ENCODE measurements at places on chromosomes 4 and X. TPM values are rescaled to one million over a fixed set of nuclear protein-coding genes. Genes with fewer than 3 reads are reported as not detected.

GRCh38 chr4:56665781-56666180 is 15.3 kb downstream of the HOPX start:
- no peak for DNase-seq
- no peak overlapping the region for H3K4me3 ChIP-seq
- H3K27ac ChIP-seq: no peak overlapping the region
- peaks cover 3% of the 10 kb centered on the region for H3K4me1 ChIP-seq

GRCh38 chr4:128983771-128984485 is 109.4 kb downstream of the SCLT1 start:
- H3K27ac ChIP-seq: no peak overlapping the region
- no peak for DNase-seq
- peaks cover 25% of the 10 kb centered on the region for H3K36me3 ChIP-seq

DNA sequence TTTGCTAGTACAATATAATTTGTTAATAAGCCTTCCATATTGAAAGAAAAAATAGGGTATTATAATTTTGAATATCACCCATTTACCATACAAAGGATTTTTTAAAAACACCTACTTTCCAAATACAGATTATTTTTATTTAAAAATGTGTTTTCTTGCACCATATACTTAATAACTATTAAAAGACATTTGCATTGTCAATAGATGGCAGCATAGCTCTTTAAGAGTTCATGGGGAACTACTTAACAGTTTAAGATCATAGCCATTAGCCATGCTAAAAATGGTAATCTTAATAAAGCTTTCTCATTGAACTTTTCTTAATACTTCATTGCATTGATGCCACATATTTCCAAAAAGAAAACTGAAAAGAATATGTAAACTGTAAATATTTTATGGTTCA is 1995.9 kb downstream of the C4orf33 start:
- no peak overlapping the region for H3K27ac ChIP-seq
- H3K36me3 ChIP-seq: no peaks in the 10 kb centered on the region
- H3K27me3 ChIP-seq: no peaks in the 10 kb centered on the region
- H3K4me1 ChIP-seq: no peaks in the 10 kb centered on the region
- H3K4me3 ChIP-seq: no peak overlapping the region

GRCh38 chr4:54620773-54621172 is 37.0 kb upstream of the KIT start:
- no peaks in the 10 kb centered on the region for H3K4me1 ChIP-seq
- no peak overlapping the region for H3K27ac ChIP-seq
- no peak overlapping the region for H3K4me3 ChIP-seq
- no peak for DNase-seq

DNA sequence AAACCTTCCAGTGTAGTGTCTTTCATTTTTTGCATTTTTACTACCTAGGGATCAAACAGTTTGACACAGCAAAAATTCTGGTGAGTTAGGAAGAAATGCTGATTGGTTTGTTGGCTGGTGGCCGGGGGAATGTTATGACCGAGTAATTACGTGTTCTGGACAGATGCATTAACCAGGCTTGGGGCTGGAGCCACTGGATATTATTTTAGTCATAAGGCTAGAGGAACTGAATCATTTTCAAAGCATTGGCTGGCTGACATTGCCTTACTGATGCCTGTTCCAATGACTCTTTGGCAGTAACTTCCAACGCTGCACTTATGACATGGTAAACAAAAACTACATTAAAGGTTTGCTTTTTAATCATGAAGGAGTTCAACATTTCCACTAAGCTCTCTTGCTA is 84.6 kb downstream of the FBXO8 start:
- no peaks in the 10 kb centered on the region for H3K4me1 ChIP-seq
- H3K27ac ChIP-seq: no peak overlapping the region
- no peak overlapping the region for H3K4me3 ChIP-seq
- DNase-seq: no peak

DNA sequence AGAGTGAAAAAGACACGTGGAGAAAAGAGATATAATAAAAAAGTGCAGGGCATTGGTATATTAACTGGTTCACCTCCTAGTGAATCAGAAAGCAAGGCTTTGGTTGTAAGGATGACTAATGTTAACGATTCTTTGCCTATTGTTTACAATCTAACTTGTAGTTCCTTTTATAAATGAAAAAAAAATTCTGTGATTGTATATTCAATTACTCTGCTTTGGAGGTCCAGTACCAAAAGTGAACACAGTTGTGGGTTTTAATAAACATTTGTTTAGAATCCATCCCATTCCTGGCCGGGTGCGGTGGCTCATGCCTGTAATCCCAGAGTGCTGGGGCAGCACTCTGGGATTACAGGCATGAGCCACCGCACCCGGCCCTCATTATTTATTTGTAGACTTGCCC is 36.9 kb upstream of the PRSS12 start:
- no peaks in the 10 kb centered on the region for H3K4me1 ChIP-seq
- H3K27ac ChIP-seq: no peak overlapping the region
- no peak for DNase-seq
- H3K27me3 ChIP-seq: peaks cover 8% of the 10 kb centered on the region

GRCh38 chrX:97074400-97074799 is 190.7 kb downstream of the RPA4 start:
- no peaks in the 10 kb centered on the region for H3K4me1 ChIP-seq
- H3K27me3 ChIP-seq: no peaks in the 10 kb centered on the region
- no peak overlapping the region for H3K4me3 ChIP-seq

DNA sequence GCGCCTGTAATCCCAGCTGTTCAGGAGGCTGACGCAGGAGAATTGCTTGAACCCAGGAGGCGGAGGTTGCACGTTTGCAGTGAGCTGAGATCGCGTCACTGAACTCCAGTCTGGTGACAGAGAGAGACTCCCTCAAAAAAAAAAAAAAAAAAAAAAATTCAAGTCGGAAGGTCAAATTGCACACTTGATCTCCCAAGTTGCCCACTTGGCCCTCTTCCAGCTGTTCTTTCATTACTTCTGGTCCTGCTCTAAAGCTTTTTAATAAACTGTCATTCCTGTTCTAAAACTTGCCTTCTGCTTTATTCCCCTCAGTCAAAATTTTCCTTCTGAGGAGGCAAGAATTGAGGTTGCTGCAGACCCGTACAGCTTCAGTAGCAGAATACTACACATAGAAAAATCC is 2358.0 kb downstream of the ARAP2 start:
- no peaks in the 10 kb centered on the region for H3K27me3 ChIP-seq
- H3K4me3 ChIP-seq: no peak overlapping the region
- H3K36me3 ChIP-seq: no peaks in the 10 kb centered on the region
- no peak for DNase-seq
- no peaks in the 10 kb centered on the region for H3K4me1 ChIP-seq

GRCh38 chrX:53441531-53442321 is 7.6 kb upstream of the HSD17B10 start:
- peak; percentile 81 for DNase-seq
- H3K27ac ChIP-seq: peak overlapping the region; percentile 60
- H3K4me1 ChIP-seq: peaks cover 18% of the 10 kb centered on the region
- peak overlapping the region; percentile 81 for H3K4me3 ChIP-seq
- no peaks in the 10 kb centered on the region for H3K36me3 ChIP-seq

DNA sequence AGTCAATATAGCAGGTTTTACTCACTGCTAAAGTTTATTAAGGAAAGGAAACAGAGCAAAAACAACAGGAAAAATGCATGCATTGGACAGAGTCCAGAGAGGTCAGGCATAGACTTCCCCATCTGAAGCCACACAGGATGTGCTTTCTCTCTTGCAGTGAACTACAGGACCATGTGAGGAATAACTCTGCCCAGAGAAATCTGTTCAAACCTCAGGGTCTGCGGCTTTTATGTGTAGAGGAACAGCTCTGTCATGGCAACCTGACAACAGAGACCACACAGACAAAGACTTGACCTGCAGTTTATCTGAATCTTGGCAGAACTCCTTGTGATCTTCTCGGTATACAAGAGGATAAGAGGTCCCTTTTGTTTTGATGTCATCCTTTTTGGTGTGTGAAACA is 46.3 kb upstream of the LONRF3 start:
- H3K27me3 ChIP-seq: no peaks in the 10 kb centered on the region
- no peaks in the 10 kb centered on the region for H3K4me1 ChIP-seq
- H3K4me3 ChIP-seq: no peak overlapping the region
- H3K36me3 ChIP-seq: no peaks in the 10 kb centered on the region

DNA sequence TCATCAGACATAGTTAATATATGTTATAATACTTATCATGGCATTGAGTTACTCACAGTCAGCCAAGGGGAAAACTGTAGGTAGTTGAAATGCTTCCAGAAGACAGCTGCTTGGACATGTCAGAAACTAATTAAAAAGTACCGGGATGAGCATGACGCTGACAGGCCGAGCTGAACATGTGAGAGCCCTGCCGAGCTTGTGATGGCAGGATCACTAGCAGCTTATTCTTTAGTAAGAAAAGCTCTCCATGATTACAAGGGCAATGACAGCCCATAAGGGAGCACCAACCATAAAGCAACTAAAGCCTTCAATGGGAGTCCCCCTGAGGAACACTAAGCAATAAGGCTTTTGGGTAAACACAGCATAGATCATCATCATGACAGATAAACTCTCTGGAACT is 435.6 kb downstream of the TLL1 start:
- H3K27me3 ChIP-seq: no peaks in the 10 kb centered on the region
- H3K4me3 ChIP-seq: no peak overlapping the region
- H3K36me3 ChIP-seq: no peaks in the 10 kb centered on the region
- H3K4me1 ChIP-seq: no peaks in the 10 kb centered on the region

DNA sequence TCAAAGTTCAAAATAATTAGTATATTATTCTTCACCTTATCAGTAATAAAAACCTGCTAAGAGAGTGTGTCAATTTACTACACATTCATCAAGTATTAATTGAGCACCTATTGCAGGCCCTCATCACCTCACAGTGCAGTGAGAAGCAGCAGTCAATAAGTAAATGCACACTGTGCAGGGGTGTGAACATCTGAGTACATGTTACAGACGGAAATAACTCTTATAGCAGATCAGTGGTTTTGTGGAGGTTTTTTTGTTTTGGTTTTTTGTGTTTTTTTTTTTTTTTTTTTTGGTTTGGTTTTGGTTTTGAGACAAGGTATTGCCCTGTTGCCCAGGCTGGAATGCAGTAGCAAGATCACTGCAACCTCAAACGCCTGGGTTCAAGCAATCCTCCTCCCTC is 20.3 kb downstream of the KLF3 start:
- no peak overlapping the region for H3K4me3 ChIP-seq
- peaks cover 72% of the 10 kb centered on the region for H3K4me1 ChIP-seq
- H3K27me3 ChIP-seq: no peaks in the 10 kb centered on the region
- DNase-seq: no peak
- H3K36me3 ChIP-seq: peaks cover 42% of the 10 kb centered on the region

GRCh38 chrX:101478366-101478765 is 6.9 kb upstream of the ARMCX4 start:
- no peak for DNase-seq
- H3K36me3 ChIP-seq: no peaks in the 10 kb centered on the region
- H3K27ac ChIP-seq: no peak overlapping the region
- H3K27me3 ChIP-seq: no peaks in the 10 kb centered on the region
- no peaks in the 10 kb centered on the region for H3K4me1 ChIP-seq
- no peak overlapping the region for H3K4me3 ChIP-seq

DNA sequence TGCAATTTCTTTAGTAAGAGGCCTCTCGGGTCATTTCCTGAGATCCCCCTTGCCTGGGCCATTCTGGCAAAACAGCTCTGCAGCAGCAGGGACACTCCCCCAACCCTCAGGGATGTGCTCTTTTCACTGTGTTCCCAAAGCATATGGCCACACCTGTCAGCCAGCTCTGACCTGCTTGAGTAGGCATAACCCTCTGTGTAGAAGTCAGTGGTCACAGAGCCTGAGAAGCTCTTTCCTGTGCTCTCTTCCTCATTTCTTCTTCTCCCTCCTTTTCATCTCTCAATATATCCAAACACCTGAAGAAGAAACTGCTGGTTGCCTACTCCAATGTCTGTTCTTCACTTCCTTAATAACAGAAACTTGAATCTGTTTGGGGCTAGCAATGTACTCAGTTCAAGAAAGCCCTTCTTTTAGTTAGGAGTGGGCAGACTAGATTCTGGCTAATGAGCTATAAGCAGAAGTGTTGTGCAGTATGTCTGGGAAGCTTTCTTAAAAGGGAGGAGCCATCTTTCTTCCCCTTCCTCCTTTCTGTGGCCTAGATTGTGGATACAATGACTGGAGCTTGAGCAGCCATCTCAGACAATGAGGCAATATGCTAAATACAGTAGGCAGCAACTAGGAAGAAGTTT is 73.3 kb downstream of the PRPS1 start:
- DNase-seq: no peak
- peaks cover 6% of the 10 kb centered on the region for H3K4me1 ChIP-seq
- no peaks in the 10 kb centered on the region for H3K36me3 ChIP-seq
- no peak overlapping the region for H3K4me3 ChIP-seq

- no peaks in the 10 kb centered on the region for H3K4me1 ChIP-seq
- H3K36me3 ChIP-seq: no peaks in the 10 kb centered on the region
- no peak for DNase-seq
- no peak overlapping the region for H3K27ac ChIP-seq
Measured at GRCh38 chrX:12480956-12481355, 310.3 kb upstream of the PRPS2 start.

Gene UBE2A
- 60.3 TPM for total RNA-seq

Gene ZRSR2
- 11.2 TPM for total RNA-seq

Gene IQCM
- not detected for total RNA-seq

Gene RBM3
- total RNA-seq: 258 TPM

Gene HSFX2
- not detected for total RNA-seq

Gene CSAG2
- total RNA-seq: not detected

Gene NXT2
- total RNA-seq: 12.4 TPM

Gene USP17L17
- total RNA-seq: not detected

Gene SMPX
- total RNA-seq: not detected
